ENCODE measurements at places on chromosomes 3 and 15.
A peak's percentile ranks its signal among the peaks of the same experiment; 100 is the strongest.

GRCh38 chr3:44324584-44324983 is 14.0 kb upstream of the TCAIM start:
- no peak for DNase-seq

DNA sequence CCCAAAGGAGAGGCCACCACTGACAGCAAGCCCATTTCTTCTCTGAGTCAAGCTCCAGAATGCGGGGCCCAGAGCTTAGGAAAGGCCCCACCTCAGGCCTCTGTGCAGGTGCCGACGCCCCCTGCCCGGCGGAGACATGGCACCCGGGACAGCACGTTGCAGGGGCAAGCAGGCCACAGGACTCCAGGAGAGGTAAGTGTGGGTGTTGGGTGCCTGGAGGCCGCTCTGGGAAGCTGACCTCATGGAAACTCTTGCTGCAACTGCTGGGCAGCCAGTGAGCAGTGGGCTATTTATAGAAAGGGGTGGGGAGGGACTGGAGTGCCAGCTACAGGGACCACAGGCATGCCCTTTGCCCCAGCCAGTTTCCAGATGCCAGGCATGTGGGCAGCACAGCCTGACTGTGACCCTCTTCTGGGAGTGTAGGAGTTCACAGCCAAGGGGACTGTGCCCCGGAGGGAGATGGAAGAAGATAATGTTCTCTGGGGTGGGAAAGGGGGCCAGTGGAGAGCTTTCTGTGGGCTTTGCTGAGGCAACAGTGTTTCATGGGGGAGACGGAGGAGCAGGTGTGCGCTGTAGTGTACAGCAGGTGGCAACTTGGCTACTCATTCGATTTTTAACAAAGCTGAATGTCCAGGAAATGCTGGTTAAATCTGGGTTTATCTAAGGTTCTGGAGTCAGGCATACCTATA is 23.7 kb downstream of the ALPK3 start:
- no peak for DNase-seq

GRCh38 chr15:38991126-38991525 is 426.5 kb upstream of the RASGRP1 start:
- no peak for DNase-seq

- no peak for DNase-seq
Measured at GRCh38 chr15:90697175-90697574, 20.0 kb upstream of the BLM start.

- no peak for DNase-seq
Measured at GRCh38 chr3:11547498-11547897, 96.2 kb downstream of the VGLL4 start.

DNA sequence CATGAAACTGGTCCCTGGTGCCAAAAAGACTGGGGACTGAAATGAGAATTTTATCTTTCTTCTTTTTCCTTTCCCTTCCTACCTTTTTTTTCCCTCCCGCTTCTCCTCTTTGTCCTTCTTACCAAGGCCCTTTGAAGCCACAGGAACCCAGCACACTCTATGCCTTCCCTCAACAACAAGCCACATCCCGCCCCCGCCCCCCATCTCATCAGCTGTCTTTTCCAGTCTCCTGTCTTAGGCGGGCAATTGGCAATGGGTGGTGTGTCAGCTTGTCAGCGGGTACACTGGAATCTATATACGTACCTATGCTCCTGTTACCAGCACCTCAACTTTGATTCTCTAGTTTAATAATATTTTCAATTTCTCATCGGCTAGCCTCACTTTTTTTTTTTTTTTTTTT is 56.3 kb upstream of the CHD2 start:
- DNase-seq: no peak

GRCh38 chr3:115512565-115513415 is 110.5 kb upstream of the GAP43 start:
- peak; percentile 4 for DNase-seq

DNA sequence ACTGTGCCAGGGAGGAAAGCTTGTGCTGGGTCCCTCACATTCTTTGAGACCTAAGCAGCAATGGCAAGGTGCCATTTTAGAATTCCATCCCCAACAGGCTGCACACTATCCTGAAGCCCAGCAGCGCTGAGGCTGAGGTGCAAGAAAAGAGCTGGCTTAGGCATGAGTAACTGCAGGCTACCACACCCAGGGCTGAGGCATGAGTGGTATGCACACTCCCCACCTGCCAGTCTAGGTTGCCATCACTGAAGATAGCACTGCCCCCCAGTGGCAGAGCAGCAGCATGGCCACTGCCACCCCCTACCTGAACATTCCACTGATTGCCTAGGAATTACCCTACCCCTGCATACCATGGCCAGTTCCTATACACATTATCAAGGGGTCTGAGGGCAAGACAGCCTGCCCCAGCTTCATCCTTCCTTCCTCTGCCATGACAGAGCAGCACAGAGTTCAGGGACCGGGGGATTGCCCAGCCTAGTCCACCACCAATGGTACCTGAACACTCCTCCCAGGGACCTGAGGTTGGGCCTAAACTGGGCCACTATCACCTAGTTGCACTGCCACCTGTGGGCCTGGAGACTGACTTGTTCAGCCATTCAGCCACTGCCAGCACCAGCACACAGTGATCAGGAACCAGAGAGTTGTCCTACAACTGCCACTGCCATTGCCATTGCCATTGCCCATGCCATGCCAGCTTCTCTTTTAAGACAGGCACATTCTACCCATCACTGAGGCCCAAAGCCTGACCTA is 129.8 kb downstream of the SATB1 start:
- DNase-seq: peak; percentile 6

GRCh38 chr15:96360581-96361308 is 30.2 kb downstream of the NR2F2 start:
- no peak for DNase-seq

Measured in stimulated activated CD4-positive, alpha-beta T cell treated with anti-CD3 and anti-CD28 coated beads, Interleukin-4, amount 100 ng/mL, for 24 hours (primary cell).